NCI-H2029 (cell line): ENCODE measurements at places on chromosomes 3 and 15.

DNA sequence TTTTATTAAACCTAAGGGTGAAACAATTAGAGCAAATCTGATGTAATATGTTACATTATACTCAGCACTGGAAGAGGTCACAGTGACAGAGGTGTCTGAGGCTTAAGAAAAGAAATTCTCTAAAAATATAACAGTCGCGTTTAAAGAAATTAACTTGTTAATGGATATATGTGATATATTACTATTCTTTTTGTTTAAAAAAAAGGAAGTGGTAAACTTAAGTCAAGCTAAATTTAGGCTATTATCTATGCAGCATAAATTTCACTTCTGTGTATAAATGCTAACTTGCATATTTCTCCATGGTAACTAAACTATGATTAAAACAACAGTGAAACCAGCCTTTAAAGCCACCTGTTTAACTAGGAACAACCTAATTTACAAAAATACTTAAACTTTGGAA lies 191.3 kb downstream of the FOXP1 start:
- no peak for DNase-seq

DNA sequence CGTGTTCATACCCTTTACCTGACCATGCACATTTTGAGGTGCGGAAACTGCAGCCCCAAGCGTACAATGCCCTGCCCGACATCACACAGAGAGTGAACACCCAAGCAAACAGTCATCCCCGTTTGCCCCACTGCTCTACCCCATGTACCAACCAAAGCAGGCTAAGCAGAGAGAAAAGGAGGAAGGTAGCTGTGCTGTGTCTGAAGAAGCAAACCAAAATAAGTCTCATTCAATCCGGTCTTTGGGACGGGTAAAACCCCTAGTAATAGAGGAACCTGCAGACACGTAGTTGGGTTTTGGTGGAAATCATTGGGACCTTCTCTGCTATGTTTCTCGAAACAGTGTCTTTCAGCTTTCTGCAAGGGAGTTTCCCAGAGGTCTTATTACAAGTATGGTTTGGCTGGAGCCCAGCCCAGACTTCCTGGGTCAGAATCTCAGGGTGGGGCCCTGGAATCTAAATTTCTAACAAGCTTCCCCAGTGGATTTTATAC lies 164.6 kb upstream of the HES1 start:
- DNase-seq = no peak

DNA sequence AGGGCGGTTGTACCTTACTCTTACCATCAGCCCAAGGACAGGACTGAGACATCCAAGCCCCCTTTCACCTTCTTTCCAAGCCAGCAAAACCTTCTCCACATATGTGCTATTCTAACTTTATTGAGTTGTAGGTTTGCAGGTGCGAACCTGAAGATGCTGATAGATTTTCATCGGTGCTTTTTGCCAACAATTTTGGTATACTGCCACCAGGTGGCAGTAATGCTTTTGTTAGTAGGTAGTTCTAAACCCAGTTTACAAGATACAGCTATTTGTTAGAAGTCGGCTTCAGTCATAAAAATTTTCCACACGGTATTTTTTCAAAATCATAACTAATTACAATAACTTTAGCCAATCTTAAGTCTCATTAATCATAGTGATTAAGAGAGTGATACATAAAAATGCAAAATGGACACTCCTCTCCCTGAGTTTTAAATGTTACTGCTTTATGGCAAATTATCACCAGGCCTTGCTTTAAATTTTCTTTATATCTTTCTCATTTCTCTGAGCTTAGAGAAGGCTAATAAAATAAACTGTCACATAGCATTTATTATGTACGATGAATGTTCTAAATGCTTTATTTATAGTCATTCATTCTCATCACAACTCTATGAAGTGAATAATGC lies 636 bp downstream of the TBC1D21 start:
- DNase-seq = peak; percentile 13

DNA sequence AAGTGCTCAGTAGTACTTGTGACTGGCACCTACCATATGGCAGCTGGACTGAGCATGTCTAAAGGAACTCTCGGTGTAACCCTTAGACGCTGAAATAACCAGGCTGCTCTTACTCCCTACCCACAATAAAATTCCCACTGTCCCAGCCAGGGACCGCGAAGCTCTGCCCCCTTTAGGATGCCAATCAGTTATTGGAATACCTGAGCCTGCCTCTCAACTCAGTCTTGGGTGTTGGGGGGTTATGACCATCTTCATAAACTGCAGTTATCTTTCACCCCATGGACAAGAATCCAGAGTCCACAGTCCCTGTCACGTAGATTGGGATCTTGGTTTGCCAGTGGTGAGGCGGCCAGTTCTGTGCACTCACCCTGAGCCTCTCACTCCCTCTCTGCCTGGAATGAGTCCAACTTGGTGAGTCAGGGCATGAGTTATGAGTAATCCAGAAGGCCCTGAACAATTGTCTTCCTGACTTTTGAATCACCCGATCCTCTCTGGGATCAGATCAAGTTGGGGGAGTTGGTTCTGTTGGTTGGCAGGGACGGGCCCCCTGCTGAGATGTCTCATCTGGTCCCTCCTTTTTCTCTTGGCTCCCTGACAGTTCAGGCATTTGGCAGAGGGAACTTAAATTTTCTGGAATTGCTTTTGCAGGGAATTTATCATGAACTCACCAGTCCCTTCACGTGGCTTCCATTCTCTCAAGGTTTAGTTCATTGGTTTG lies 120.1 kb upstream of the UBE2E1 start:
- peak; percentile 82 for DNase-seq

GRCh38 chr3:85387913-85388505 lies 429.2 kb downstream of the CADM2 start:
- DNase-seq = peak; percentile 21

DNA sequence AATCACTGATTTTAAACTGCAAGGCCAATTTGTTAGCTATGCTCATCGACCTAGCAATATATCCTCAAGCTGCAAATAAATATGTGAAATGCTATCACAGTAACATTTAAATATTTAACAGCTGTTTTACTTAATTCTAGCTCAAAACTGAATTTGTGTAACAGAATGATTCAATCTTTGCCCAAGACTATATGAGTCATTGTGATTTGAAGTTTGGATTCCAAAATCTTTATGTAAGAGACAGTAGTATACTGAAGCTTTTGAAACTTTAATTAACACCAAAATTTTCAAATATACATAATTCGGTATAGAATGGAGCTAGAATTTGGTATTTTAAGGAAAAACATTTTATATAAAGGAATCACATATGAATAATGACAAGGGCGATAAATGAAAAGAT lies 603.0 kb upstream of the ROBO2 start:
- no peak for DNase-seq

GRCh38 chr15:49075881-49076280 lies 29.6 kb upstream of the SECISBP2L start:
- DNase-seq = no peak

GRCh38 chr3:48650723-48651122 lies 12.0 kb downstream of the CELSR3 start:
- no peak for DNase-seq

- no peak for DNase-seq
Observed at GRCh38 chr3:38116471-38117162, 20.3 kb downstream of the ACAA1 start.

GRCh38 chr15:73941044-73941443 lies 14.8 kb downstream of the LOXL1 start:
- DNase-seq = no peak

- no peak for DNase-seq
Observed at GRCh38 chr3:192564611-192565010, 162.7 kb downstream of the FGF12 start.

DNA sequence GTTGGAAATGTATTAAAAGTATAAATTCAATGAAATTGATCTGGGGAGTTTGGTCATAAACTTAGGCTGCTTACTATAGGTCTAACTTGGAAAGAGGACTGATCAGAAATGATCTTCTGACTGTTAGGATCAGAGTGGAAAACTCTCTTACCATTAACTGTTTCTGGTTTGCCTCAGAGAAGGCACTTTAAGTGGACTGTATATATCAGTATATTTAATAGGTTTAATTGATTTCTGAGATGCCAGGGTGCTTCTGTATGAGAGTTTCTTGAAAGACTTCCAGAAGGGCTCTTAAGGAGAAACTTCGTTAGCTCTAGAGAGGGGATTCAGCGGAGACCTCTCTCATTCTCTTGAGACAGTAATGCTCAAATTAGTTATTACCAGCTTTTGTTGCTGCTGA lies 36.5 kb downstream of the ECT2 start:
- DNase-seq = no peak

DNA sequence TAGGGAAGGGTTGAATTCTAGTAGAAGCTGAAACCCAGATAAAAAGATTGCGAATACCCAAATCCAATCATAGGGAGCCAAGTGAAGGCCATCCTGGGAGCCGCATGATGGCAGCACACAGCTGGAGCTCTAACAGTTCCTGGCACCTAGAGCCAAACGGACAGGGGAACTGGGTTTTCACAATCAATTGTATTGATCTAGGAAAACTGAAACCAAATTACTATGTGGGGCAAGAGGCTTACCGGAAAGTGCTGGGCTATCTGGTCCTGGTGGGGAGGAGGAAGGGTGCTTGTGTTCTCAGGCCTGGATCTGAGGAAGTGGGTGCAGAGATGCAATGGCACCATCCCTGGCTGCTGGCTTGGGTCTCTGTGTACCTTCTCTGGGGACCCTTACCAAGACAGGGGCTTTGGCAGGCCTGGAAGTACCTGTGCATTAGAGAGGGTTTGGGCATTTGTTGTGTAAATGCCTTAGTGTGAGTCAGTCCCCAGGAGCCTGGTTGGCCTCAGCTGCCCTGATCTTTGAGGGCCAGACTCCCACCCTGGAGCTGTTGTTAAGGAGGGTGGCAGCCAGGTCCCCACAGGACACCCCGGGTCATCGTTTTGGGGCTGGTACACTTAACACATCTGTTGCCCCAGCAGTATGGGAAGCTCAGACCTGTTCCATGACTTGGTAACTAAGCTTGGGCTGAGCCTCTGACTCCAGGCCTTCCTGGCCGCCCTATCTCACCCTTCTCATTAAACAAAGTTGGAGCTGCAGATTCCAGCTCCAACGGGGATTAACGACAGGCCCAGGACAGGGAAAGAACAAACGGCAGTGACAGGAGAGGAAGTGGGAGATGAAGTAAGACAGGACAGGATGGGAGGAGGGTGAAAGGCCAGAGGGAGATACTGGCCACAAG lies 8.9 kb upstream of the FURIN start:
- DNase-seq = no peak

GRCh38 chr3:98041350-98041749 lies 6.2 kb upstream of the GABRR3 start:
- DNase-seq = no peak

DNA sequence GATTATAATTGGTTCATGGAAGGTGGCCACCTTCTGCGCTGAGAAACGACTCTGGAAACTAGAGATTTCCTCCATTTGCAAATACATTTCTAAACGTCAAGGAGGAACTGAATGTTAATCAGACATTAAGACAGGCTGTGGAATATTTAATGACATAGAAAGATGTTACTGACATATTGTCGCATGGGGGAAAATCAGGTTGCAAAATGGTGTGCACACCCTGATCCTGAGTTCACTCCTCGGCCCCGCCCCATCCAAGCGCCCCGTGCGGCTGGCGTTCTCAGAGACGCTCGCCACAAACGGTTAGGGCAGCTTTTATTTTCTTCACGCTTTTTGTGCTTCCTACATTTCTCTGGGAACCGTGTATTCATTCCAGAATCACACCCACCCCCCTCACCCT lies 10.7 kb downstream of the H1-8 start:
- DNase-seq = no peak

DNA sequence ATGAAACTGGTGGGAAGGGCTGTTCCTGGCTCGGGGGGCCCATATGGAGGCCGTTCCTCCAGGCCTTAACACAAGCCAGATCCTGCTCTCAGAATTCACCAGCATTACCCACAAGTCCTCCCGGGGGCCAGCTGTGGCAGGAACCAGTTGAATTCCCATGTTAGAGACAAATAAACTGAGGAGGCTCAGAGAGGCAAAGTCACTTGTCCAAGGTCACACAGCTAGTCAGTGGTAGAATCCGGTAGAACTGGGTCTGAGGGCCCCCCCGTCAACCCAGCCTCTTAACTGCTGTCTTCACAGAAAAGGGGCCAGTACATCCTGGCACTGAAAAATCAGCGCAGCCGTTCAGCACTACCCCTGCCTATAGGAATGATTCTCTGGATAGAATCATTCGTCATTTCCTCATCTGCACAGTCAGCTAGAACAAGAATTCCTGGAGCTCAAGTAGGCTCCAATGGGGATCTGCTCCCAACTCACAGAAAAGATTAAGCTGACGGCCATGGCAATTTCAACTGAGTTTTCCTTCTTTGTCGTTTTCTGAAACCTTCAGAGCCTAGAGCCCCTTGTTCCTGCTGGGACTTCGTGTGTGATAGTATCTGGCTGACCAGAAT lies 12.2 kb upstream of the TSEN2 start:
- DNase-seq = no peak

GRCh38 chr15:88394553-88395145 lies 72.5 kb downstream of the MRPL46 start:
- no peak for DNase-seq

- DNase-seq = no peak
Observed at GRCh38 chr15:39624806-39625205, 43.9 kb downstream of the THBS1 start.

DNA sequence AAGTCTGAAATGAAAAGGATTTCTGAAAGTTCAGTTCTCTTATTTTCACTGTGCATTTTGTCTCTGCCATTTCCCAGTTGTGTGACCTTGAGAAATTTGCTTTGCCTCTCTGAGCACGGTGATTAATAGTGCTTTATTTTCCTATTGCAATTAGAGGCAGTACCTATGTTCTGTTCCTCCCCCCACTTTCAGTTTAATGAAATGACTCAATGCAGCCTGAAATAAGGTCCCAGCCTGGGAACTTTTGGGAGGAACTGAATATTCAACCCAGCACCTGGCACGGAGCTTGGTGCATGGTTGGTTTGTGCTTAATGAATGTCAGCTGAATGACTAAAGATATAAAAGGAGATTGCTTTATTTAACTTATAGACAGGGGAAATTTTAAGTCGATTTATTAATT lies 352.6 kb downstream of the PDCD6IP start:
- no peak for DNase-seq

- DNase-seq = no peak
Observed at GRCh38 chr3:125003369-125003853, 52.4 kb downstream of the HEG1 start.

DNA sequence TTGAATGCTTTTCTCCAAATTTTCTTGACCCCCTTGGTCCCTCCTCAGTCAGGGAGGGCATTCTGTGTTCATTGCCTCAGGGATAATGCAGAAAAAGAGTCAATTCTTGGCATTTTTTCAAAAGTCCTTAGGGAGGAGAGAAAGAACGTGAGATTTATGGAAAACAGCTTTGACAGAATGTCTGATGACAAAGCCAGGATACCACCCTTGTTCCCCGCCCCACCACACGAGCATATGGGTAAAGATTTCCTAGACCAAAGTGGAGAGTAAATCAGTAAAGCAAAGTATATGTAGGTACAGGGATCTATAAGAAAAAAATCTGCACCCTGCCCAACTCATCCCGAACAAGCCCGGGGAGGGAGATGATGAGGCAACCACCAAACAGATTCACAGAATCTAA lies 11.2 kb downstream of the SRGAP3 start:
- no peak for DNase-seq

GRCh38 chr3:35404571-35404970 lies 234.8 kb upstream of the ARPP21 start:
- no peak for DNase-seq
